Aorta (tissue), 5 donors: ENCODE measurements at places on chromosomes 2 and 18. TPM values are rescaled to one million over a fixed set of nuclear protein-coding genes. Genes with fewer than 3 reads are reported as not detected.

GRCh38 chr2:241769819-241770184 is 6.8 kb upstream of the GAL3ST2 start:
- no peak overlapping the region for H3K27ac ChIP-seq
- H3K27me3 ChIP-seq: no peaks in the 10 kb centered on the region
- no peaks in the 10 kb centered on the region for H3K36me3 ChIP-seq
- H3K4me3 ChIP-seq: no peak overlapping the region

Gene RSAD2
- total RNA-seq: 4.9 TPM

Gene ZRANB3
- 4.2 TPM for total RNA-seq

GRCh38 chr18:2111456-2111855 is 459.8 kb downstream of the METTL4 start:
- no peak overlapping the region for H3K4me3 ChIP-seq
- no peaks in the 10 kb centered on the region for H3K4me1 ChIP-seq
- no peaks in the 10 kb centered on the region for H3K36me3 ChIP-seq
- DNase-seq: no peak
- H3K27me3 ChIP-seq: no peaks in the 10 kb centered on the region

DNA sequence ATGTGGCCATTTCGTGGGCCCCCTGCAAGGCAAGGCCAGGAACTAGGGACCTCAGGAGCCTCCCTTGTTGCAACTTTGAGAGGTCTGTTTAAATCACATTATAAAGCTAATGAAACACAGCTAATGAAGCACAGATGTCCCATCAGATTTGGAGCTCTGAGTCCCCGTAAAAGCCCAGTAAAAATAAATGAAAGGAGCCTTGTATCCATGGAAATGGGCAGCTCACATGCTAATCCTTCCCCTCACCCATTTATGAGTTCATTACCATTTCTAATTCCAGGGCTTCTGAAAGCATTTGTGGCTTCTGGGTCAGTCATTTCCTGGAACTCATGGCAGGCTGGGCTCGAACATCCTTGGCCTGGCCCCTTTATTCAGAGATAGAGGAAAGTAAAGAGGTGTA is 274.8 kb downstream of the SS18 start:
- no peak overlapping the region for H3K27ac ChIP-seq
- H3K36me3 ChIP-seq: no peaks in the 10 kb centered on the region
- no peak overlapping the region for H3K4me3 ChIP-seq
- no peaks in the 10 kb centered on the region for H3K4me1 ChIP-seq
- no peak for DNase-seq
- no peaks in the 10 kb centered on the region for H3K27me3 ChIP-seq

GRCh38 chr18:36158266-36158867 is 28.7 kb downstream of the ELP2 start:
- no peaks in the 10 kb centered on the region for H3K4me1 ChIP-seq
- no peak for DNase-seq
- peaks cover 8% of the 10 kb centered on the region for H3K36me3 ChIP-seq
- no peak overlapping the region for H3K4me3 ChIP-seq
- peak overlapping the region; percentile 17 for H3K27ac ChIP-seq

Gene SP140
- total RNA-seq: 2.7 TPM

DNA sequence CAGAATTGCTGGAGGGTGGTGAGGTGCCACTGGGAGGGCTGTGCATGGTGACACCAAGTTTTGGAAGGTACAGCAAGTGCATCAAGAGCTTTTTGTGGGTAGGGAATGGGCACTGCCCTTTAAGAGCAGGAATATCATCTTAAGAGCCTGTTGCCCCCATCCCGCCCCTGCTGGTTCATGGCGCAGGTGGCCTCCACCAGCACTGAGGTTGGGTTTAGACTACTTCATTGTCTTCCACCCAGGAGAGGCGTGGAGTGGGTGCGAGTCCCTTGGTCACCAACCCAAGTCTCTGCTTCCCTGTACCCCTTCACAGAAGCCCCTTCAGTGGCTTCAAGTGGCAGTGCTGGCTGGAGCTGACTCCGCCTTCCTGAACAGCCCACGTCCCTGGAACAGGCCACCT is 7.8 kb downstream of the RNPEPL1 start:
- no peak for DNase-seq
- no peak overlapping the region for H3K4me3 ChIP-seq
- H3K27ac ChIP-seq: no peak overlapping the region

DNA sequence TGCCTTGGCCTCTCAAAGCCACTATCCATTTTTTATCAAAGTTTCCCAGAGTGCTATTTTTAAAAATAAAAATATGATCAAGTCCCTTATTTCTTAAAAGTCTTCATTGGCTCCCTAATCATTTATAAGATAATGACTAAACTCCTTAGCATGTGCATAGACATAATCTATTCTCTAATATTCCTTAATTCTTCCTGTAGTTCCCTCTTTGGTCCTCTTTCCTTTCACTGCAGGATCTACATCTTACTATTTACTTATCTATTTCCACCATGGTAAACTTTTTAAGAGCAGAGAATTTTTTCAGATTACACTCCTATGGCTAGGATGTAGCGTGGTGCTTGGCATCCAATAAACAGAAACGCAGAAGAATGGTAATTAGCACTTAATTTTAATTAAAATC is 19.0 kb downstream of the IDH1 start:
- no peak overlapping the region for H3K4me3 ChIP-seq
- no peaks in the 10 kb centered on the region for H3K36me3 ChIP-seq
- DNase-seq: no peak
- no peak overlapping the region for H3K27ac ChIP-seq
- no peaks in the 10 kb centered on the region for H3K4me1 ChIP-seq

Gene SULT1C4
- 10.3 TPM for total RNA-seq

DNA sequence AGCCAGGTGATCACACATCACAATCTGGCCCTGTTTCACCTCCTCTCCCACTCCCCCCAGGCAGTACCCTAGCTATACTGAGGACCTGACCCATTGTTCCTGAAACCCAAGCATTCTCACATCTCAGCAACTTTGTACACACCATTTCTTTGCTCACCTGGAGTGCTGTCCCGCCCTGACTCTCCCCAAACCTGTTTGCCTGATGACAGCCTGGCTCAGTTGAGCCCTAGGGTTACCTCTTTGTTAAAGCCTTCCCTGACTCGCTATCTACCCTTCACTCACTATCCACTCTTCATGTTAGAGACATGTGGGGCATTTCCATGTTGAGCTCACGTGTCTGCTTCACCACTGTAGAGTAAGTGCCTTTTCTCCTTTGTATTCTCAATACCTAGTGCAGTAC is 49.1 kb downstream of the GREB1L start:
- H3K36me3 ChIP-seq: no peaks in the 10 kb centered on the region
- no peak overlapping the region for H3K4me3 ChIP-seq
- H3K27me3 ChIP-seq: no peaks in the 10 kb centered on the region
- H3K27ac ChIP-seq: no peak overlapping the region

DNA sequence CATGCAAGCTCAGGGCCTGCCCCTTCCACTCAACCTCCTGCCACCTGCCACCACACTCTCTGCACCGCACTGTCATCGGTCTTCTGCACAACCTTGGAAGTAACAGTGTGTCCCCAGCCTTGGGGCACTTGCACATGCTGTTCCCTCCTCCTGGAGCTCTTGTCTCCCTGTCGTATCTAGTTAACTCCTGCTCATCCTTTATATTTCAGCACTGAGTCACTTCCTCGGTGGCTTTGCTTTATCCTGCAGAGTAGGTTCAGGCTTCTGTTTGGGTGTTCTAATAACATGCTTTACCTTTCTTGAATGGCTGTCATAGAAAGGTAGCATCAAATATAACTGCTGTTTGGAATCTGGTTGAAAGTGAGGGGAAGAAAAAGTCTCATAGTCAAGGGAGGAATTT is 25.3 kb downstream of the PAX8 start:
- no peak for DNase-seq
- no peaks in the 10 kb centered on the region for H3K36me3 ChIP-seq
- H3K4me1 ChIP-seq: no peaks in the 10 kb centered on the region

- H3K27me3 ChIP-seq: no peaks in the 10 kb centered on the region
- H3K4me3 ChIP-seq: no peak overlapping the region
- no peaks in the 10 kb centered on the region for H3K4me1 ChIP-seq
- H3K27ac ChIP-seq: no peak overlapping the region
- DNase-seq: no peak
These were observed 24.4 kb upstream of the FTCDNL1 start for GRCh38 chr2:199875400-199875799.

Gene MC4R
- total RNA-seq: not detected

DNA sequence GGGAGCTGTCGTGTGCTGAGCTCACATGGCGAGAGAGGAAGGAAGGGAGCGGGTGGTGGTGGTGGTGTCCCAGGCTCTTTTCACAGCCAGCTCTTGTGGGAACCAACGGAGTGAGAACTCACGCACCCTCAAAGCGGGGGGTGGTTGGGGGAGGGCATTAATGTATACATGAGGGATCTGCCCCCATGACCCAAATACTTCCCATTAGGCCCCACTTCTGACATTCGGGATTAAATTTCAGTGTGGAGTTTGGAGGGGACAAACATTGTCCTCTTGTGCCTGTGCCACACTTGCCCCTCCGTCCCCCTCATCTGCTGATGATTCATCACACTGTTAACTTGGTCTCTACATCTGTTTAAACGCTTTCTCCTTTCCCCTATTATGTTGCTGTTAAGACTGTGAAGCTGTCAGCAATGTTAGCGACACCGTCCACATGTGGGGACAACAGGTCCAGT is 22.5 kb downstream of the INPP4A start:
- no peaks in the 10 kb centered on the region for H3K27me3 ChIP-seq
- DNase-seq: no peak
- no peak overlapping the region for H3K4me3 ChIP-seq

DNA sequence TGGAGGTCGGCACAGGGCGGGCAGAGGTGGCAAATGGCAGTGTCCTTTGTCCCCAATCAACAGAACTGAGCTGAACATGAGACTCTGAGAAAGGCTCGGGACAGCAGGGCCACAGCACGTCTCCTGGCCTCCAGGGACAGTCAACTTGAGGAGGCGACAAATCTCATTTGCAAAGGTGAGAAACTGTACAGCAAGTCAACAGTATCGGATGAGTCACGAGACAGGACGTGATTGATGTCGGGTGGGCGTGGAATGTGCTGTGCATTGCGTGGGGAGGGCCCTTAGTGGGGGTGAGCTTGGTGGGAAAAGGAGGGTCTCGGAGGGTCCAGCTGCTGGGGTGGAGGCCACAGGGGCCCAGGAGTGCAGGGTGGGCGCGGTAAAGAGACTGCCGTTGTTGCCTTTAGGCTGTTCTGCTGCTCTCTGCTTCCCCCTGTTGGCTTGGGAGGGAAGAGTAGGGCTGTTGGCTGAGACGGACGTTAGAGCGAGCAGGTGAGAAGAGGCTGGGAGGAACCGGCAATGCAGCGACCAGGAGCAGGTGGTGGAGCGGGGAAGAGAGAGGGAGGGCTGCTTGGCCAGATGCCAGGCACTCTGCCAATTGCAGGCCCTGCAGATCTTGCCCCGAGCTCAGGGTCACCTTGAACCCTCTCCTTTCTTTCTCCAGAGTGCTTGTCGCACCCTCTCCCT is 164.3 kb downstream of the BCL2 start:
- peak; percentile 75 for DNase-seq
- no peaks in the 10 kb centered on the region for H3K36me3 ChIP-seq
- H3K27me3 ChIP-seq: no peaks in the 10 kb centered on the region
- H3K4me3 ChIP-seq: no peak overlapping the region

DNA sequence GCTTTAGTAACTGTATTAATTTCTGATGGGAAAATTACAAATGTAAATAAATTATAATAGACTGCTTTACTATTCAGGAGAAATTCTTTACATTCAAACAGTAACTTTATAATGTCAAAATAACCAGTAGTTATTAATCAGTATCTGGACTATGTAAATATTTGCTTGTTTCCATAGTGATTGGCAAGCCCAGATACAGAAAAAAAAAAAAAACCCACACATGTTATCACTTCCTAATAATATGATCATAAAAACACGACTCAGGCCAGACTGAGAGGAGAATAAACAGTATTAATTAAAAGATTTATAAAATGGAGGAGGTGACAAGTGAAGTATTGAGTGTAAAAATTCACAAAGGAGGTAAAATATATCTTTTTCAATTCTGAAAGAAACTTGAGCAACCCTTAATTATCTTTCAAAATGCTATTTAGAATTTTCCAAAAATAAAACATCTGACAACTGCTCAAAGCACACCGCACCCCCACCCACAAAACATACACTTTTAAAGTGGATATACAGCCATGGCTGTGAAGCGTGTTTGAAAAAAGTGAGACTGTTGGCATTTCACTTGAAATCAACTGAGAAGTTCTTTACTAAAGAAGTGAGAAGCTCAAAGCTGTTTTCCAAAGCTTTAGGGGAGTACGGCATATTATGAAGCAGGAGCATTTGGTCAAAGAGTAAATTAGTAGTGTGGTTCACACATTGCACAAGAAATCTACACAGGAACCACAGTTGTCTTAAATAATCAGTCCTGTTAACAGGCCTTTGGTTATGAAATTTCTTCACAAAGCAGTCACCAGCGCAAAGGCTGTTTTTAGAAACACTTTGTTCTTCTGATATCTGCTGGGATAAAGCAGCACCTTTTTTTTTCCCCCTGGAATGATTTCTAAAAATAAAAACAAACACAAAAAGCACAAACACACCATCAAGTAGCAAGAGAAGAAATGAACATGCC is 475.8 kb downstream of the TXNL1 start:
- no peaks in the 10 kb centered on the region for H3K36me3 ChIP-seq
- H3K27me3 ChIP-seq: no peaks in the 10 kb centered on the region
- no peak for DNase-seq
- H3K27ac ChIP-seq: no peak overlapping the region
- H3K4me1 ChIP-seq: no peaks in the 10 kb centered on the region
- H3K4me3 ChIP-seq: no peak overlapping the region

Gene SERPINB4
- total RNA-seq: not detected
